ENCODE measurements at places on chromosomes 3 and 15. TPM values are rescaled to one million over a fixed set of nuclear protein-coding genes. Genes with fewer than 3 reads are reported as not detected.

DNA sequence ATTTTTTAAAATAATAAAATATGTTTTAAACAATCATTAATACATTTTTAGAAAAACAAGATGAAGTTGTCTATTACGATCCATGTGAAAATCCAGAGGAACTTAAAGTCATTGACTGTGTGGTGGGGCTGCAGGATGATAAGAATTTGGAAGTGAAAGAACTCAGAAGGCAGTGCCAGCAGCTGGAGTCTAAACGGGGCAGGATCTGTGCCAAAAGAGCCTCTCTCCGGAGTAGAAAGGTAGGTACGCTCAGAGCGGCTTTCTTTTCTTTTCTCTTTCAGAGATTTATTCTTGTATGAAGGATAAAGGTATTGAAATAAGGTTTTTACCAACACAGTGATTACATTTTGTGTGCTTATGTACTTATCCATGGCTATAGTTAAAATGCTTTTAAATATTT, 13.6 kb downstream of the WHAMM start:
- H3K36me3 ChIP-seq, result peaks cover 5% of the 10 kb centered on the region
- no peaks in the 10 kb centered on the region for H3K27me3 ChIP-seq
- no peaks in the 10 kb centered on the region for H3K4me1 ChIP-seq
- no peak for DNase-seq

SLC25A26 gene
- total RNA-seq, result 12.7 TPM

GRCh38 chr15:70797464-70797863, 34.1 kb upstream of the UACA start:
- H3K27me3 ChIP-seq, result no peaks in the 10 kb centered on the region
- no peaks in the 10 kb centered on the region for H3K36me3 ChIP-seq
- H3K27ac ChIP-seq, result no peak overlapping the region
- no peak overlapping the region for H3K4me3 ChIP-seq
- no peaks in the 10 kb centered on the region for H3K4me1 ChIP-seq
- no peak for DNase-seq

GABRA5 gene
- not detected for total RNA-seq

- H3K27me3 ChIP-seq, result no peaks in the 10 kb centered on the region
- no peak overlapping the region for H3K4me3 ChIP-seq
- H3K36me3 ChIP-seq, result no peaks in the 10 kb centered on the region
- no peak overlapping the region for H3K27ac ChIP-seq
- DNase-seq, result no peak
- H3K4me1 ChIP-seq, result no peaks in the 10 kb centered on the region
Measured at GRCh38 chr15:31977812-31978661, 52.3 kb upstream of the CHRNA7 start.

MAGI1 gene
- 27.6 TPM for total RNA-seq

TGM4 gene
- total RNA-seq, result not detected

Data from right lobe of liver (tissue), 6 donors.